ENCODE measurements at places on chromosomes 6 and 20. TPM values are rescaled to one million over a fixed set of nuclear protein-coding genes. Genes with fewer than 3 reads are reported as not detected.

- H3K27ac ChIP-seq = no peak overlapping the region
- no peak for DNase-seq
- H3K36me3 ChIP-seq = no peaks in the 10 kb centered on the region
- no peaks in the 10 kb centered on the region for H3K4me1 ChIP-seq
- H3K4me3 ChIP-seq = no peak overlapping the region
Observed at GRCh38 chr6:9461188-9461587, 953.7 kb downstream of the TFAP2A start.

DNA sequence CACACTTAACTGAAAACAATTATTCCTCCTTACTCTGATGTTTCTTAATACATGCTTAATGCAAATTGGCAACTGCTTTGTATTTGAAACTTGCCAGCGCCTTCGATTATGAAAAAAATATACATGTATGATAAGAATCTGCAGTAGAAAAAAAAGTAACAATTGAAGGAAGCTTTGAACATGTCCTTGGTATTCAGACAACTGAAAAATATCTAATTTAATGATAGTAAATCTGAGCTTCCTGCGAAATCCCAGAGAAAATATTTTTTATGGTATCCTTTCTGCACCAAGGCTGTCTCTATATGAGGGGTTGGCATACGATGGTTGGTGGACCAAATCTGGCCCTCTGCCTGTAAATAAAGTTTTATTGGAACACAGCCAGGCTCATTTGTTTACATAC is 186.2 kb downstream of the HDGFL1 start:
- H3K4me1 ChIP-seq = no peaks in the 10 kb centered on the region
- H3K36me3 ChIP-seq = no peaks in the 10 kb centered on the region
- no peak overlapping the region for H3K27ac ChIP-seq
- no peak for DNase-seq

The LY6G6D gene
- total RNA-seq = not detected

DNA sequence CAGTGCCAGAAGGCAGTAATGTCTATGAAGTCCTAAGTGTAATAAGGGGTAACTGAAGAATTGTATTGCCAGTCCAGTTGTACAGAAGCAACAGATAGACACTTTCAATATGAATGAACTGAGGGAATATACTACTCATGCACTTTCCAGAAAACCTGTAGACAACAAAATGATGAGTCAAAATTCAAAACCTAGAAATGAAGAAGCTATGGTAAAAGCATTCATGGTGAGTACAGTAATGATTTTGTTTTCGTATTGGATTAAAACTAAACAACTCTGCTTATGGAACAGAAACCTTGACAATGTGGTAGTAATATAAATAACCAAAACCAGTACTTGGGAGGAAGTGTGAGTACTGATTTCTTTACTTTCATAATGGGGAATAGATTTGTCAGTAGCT is 35.0 kb downstream of the ARMC2 start:
- H3K36me3 ChIP-seq = no peaks in the 10 kb centered on the region
- no peaks in the 10 kb centered on the region for H3K4me1 ChIP-seq
- no peak overlapping the region for H3K4me3 ChIP-seq
- H3K27ac ChIP-seq = no peak overlapping the region
- DNase-seq = no peak
- no peaks in the 10 kb centered on the region for H3K27me3 ChIP-seq

GRCh38 chr6:115972679-115973078 is 88.0 kb downstream of the FRK start:
- DNase-seq = no peak
- H3K27me3 ChIP-seq = no peaks in the 10 kb centered on the region
- H3K4me1 ChIP-seq = no peaks in the 10 kb centered on the region
- H3K4me3 ChIP-seq = no peak overlapping the region
- H3K36me3 ChIP-seq = no peaks in the 10 kb centered on the region

DNA sequence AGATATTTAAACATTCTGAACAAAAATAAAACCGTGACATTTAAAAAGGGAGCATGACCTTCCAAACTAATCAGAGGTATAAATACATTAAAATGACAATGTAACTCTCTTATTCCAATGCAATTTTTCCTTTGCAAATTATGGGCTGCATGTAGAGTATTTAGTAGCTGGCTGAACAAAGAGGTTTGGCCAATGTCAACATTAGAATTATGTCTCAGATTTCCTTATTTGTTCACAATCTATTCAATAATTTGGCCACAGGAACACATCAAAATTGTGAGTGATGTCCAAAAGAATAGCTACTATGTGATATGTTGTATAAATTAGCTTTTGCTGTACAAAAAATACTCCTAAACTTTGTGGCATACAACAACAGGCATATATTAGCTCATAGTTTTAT is 580.0 kb upstream of the MARCKS start:
- DNase-seq = no peak
- no peak overlapping the region for H3K27ac ChIP-seq
- no peaks in the 10 kb centered on the region for H3K4me1 ChIP-seq

Data from H1 (cell line).